ENCODE measurements at places on chromosomes 5 and 9.
A peak's percentile ranks its signal among the peaks of the same experiment; 100 is the strongest.

DNA sequence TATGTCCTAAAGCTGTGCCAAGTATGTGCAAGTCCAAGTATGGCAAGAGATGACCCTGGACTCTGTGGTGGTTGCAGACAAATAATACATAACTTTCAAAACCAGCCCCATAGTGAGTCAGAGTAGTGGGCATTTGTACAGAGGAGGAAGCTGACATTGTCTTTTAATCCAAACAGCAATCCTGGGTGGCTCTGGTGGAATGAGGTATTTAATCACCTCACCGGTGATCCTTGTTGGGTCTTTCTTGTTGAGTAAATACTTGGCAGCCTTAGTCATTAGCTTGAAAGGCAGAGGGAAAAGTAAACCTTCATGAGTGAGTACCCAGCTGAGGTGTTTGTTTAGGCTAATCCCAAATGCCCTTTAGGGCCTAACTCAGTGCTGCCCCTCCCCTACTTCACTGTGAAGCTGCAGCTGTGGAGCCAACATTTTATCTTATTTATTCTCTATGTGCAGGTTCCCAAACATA lies 148.7 kb upstream of the SLC12A2 start:
- peak; percentile 61 for DNase-seq

DNA sequence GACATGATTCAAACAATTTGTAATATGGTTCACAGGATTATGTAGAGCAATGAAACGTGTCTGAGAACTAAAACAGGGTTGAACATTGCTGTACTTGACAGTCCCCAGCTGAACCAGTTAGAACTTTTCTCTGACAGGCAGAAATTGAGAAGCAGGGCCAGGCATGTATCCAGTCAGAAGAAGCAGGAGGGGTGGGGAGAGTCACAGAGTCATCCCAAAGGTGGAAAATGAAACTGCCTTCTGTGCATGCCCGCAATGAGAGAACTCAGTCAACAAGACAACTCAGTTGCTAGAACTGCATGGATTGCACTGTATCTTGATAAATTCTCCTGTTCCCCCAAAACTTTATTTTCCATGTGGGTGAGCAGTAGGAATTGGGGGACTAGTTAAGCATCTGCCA lies 72.9 kb upstream of the PRLR start:
- no peak for DNase-seq

DNA sequence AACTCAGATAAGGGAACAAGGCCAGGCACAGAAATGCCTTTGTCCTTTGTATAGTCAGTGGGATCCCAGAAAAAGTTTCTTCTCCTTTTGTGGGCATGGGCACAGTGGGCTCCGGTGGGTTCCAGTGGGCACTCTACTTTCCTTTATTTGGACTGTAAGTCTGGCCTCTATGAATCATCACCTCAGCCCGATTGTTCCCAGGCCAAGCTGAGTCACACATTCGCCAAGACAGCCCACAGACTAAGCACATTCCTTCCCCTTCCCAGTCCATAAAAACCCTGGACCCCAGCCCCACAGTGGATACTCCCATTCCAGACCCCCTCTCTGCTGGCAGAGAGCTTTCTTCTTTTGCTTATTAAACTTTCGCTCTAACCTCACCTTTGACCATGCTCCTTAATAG lies 165.0 kb downstream of the FBXL17 start:
- no peak for DNase-seq

- no peak for DNase-seq
These were observed 19.0 kb upstream of the TBC1D9B start for GRCh38 chr5:179926657-179927056.

GRCh38 chr5:170917113-170917512 lies 55.3 kb downstream of the RANBP17 start:
- no peak for DNase-seq

DNA sequence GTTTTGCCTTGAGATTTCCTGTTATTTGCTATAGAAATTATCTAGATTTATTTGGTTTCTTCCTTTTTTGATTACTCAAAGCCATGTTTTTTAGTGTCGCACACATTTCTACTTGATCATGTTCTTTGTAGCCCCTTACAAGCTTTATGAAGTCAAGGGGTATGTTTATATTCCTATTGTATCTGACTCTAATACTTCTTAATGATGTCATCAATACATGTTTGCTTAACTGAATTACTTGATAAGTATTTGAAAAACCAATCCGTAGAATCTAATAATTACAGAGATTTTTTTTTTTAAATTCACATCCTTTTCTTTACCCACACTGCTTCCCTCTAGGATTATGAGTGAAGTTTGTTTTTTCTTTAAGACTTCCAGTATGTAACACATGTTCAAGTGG lies 53.0 kb downstream of the CDC42SE2 start:
- DNase-seq = no peak

DNA sequence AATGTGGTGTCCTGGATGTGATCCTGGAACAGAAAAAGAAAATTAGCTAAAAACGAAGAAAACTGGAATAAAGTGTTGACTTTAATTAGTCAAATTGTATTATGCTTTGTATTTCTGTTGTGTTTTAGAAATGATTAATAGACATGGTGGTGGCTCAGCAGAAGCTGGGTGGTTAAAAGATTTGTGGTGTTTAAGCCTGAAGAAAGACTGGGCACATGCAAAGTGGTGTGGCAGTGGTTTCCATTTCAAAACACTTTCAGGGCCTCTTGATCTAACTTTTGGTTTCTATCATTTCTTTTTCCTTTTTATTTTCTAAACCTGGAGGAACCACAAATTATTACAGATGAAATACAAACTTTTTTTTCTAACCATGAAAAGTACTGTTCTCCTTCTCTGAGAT lies 44.1 kb downstream of the ADGRV1 start:
- DNase-seq = no peak
